ENCODE measurements at places on chromosomes 12 and 14.
A peak's percentile ranks its signal among the peaks of the same experiment; 100 is the strongest.

- no peak for DNase-seq
Observed at GRCh38 chr12:118760623-118761022, 220.7 kb upstream of the SRRM4 start.

- DNase-seq: no peak
Observed at GRCh38 chr14:87916103-87916885, 76.7 kb downstream of the GALC start.

- DNase-seq: no peak
Observed at GRCh38 chr14:68692216-68692615, 100.7 kb downstream of the ZFP36L1 start.

DNA sequence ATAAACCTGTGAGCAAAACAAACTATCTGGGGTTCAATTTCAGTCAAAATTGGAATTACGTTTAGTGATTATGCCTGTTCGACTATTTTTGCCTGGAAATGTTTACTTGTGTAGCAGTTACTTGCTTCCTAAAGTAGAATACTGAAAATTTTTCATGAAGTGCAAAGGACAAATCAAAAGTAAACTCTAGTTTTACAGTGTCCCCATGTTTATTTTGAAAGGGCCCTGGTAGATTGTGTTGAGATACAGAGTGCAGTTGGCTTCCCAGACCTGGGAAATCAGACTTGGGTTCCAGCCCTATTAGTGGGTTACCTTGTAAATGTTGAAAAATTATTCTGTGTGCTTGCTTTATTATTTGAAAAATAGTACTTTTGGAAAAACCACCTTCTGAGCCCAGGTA lies 17.3 kb downstream of the KLRB1 start:
- no peak for DNase-seq

GRCh38 chr14:81177225-81177624 lies 43.5 kb downstream of the GTF2A1 start:
- DNase-seq: no peak

- DNase-seq: no peak
Observed at GRCh38 chr12:6754411-6754810, 1.5 kb upstream of the MLF2 start.

- peak; percentile 54 for DNase-seq
Observed at GRCh38 chr14:72479461-72479931, 414.4 kb downstream of the DPF3 start.

DNA sequence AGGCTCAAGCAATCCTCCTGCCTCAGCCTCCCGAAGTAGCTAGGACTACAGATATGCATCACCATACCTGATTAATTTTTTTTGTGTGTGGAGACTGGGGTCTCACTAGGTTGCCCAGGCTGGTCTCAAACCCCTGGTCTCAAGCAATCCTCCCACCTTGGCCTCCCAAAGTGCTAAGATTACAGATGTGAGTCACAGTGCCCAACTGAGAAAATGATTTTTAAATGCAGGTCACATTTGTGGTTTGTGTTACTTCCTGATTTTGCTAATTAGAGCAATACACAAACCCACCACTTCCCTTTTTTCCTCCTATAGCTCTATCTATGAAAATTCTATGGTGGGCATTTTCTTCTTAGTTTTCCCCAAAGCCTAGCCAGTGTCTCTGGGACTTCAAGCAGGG lies 45.5 kb upstream of the TMEM263 start:
- DNase-seq: peak; percentile 21

DNA sequence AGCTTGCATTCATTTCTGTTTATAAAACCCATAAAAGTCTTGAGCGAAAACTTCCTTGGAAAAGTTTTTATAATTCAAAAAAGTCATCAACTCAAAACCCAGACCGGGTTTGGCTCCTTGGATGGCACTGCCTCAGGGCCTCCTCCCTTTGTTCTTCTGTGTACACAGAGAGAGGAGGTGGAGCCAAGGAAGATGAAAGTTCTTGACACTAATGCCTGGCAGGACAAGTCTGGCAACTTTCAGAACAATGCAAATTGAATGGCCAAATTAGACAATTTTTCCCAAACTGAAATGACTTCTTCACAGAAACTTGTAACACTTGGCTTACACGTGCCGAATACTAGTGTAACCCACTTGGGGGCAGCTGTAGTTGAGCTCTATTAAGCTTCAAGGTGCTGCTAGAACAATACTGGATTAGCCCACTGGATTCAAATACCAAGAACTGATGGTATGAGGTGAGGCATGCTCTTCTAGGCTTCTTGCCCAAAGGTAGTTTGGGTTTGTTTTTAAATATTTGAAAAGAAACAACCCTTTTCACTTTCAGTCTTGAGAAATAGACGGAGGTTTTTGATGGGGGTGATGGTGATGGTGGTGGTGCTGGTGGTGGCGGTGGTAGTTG lies 86.6 kb upstream of the FRMD6 start:
- no peak for DNase-seq

DNA sequence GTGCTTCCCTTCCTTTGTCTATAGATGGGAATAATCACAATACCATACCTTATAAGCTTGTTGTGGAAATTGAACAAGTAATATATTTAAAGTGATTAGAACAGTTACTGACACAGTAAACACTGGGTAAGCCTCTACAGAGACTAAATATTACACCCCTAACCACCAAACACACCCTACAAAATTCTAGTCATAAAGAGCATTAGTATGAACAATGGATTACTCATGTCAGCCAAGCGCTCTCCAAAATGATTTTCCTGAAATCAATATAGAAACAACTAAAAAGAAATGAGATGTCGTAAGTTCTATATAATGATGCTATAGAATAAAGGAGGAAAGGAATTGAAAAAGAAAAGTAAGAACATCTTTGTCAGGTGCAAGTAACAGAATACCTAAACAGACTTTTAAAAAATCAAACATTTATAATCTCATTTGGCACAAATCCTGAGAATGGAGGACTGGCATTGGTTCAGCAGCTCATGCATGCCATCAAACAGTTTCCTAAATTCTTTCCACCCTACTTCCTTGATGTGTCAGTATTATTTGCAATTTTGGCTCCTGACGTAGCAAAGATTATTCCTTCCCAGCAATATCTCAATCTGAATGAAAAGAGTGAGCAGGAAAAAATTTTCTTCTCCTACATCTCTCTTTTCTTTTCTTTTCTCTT lies 118.0 kb downstream of the SINHCAF start:
- DNase-seq: no peak

- DNase-seq: no peak
Observed at GRCh38 chr12:49789992-49790391, 38.2 kb downstream of the NCKAP5L start.

DNA sequence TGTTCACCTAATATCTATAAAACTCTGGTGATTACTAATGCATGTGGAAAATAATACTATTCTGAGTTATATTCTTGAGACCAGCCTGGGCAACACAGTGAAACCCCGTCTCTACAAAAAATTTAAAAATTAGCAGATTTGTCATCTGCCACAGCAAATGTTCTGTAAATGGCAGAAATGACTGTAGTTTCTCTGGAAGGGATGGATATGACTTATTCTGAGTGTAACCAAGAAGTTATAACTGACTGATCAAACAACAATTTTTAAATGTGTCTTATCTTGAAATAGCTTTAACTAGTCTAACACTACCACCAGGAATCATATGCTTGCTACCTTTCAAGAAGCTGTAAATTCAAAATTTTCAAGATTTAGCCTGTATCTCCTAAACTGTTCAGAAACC lies 88.7 kb downstream of the PLBD1 start:
- DNase-seq: no peak

DNA sequence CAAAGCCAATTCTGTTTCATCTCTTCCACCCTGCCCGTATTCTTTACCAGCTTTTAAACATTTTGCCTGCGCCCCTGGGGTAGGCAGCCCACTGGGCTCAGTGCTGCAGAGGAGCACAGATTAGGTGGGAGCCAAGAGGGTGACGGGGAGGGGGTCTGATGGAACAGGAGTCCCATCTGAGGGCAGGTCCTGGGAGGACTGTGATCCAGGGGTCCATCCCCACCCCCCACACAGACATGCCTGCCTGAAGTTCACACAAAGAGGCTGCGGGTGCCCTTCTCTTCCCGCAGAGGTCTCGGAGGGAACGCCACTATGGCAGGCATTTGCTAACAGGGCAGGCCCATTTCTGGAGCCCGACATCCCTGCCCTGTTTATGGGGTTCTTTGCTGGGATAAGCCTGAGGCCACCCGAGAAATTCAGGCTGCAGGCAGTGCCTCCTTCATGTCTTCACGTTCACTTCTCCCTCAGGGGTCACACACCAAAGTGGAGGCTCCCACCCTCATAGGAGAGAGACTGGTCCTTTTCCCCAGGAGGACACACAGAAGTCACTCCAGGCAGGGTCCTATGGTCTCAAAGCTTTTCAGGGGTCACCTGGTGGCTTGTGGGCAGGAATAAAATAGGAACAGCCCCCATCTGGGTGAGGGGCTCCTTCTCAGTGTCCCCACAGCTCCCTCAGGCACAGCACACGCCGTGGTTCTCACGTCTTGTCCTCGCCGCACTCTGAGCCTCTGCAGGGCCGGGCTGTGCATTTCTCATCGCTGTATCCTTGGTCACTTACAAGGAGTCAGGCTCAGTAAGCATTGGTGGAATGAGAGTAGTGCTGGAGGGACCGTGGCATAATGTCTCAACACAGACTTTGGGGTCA lies 12.9 kb downstream of the VASH1 start:
- no peak for DNase-seq

DNA sequence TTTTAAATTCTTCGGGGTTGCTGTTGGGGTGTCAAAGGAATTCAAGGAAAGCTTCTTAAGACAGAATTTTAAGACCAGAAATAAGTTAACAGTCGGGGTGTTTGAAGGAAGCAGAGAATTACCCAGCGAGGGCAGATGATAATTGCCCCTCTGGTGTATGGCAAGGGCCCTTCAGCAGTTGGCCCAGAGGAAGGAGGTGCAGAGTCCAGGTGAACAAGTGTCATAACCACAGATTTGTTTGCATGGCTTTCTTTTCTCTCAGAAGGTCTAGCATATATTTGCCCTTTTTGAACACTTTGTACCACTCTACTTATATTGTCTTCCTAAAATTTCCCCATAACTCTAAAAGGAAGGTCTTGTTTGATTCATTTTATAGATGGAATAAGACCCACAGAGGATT lies 1.8 kb downstream of the PDE6H start:
- no peak for DNase-seq

DNA sequence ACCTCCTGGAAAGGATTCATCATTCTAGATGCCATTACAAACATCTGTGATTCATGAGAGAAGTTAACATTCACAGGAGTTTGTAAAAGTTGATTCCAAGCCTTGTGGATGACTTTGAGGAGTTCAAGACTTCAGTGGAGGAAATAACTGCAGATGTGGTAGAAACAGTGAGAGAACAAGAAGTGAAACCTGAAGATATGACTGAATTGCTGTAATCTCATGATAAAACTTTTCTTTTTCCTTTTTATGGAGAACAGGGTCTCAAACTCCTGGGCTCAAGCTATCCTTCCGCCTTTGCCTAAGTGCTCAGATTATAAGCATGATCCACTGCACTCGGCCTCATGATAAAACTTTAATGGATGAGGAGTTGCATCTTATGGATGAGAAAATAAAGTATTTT lies 64.5 kb upstream of the GTF2A1 start:
- no peak for DNase-seq

GRCh38 chr12:1083151-1083888 lies 92.3 kb downstream of the ERC1 start:
- DNase-seq: peak; percentile 29

DNA sequence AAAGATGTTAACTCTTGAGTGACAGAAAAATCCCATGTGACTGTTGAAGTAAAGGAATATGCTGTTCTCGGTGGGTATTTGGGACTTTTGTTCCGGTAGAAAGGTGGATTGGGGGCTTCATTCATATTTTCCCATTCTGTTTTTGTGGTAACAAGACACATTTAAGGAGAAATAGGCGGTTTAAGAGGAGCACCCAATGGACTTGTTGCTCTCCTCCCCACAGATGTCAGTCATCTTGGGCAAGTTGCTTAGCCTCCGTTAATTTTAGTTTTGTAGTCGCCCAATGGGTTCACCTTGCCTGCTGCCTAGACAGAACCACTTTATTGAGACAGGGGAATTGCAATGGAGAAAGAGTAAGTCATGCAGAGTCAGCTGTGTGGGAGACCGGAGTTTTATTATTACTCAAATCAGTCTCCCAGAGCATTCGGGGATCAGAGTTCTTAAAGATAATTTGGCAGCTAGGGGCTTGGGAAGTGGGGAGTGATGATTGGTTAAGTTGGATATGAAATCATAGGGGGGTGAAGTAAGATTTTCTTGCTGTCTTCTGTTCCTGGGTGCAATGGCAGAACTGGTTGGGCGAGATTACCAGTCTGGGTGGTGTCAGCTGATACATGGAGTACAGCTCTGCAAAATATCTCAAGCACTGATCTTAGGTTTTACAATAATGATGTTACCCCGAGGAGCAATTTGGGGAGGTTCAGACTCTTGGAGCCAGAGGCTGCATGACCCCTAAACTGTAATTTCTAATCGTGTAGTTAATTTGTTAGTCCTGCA lies 50.3 kb downstream of the SLC38A1 start:
- DNase-seq: no peak

GRCh38 chr14:28608851-28609828 lies 157.4 kb upstream of the FOXG1 start:
- peak; percentile 72 for DNase-seq

DNA sequence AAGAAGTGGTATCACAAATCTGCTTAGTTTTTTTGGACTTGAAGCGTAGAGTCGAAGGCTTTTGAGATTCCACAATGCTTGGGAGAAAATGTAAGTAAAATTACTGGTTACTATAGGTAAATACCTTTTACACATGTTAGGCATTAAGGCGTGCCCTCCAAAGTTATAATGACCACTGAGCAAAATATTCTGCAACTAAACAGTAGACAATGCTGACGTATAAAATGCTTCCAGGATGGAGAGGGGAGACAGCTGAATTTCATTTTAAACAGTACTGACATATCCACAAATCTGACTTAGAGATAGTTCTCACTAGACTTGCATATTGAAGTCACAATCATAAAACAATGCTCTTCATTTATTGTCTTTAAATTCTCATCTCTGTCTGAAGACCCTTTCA lies 144.5 kb upstream of the DCN start:
- DNase-seq: no peak

DNA sequence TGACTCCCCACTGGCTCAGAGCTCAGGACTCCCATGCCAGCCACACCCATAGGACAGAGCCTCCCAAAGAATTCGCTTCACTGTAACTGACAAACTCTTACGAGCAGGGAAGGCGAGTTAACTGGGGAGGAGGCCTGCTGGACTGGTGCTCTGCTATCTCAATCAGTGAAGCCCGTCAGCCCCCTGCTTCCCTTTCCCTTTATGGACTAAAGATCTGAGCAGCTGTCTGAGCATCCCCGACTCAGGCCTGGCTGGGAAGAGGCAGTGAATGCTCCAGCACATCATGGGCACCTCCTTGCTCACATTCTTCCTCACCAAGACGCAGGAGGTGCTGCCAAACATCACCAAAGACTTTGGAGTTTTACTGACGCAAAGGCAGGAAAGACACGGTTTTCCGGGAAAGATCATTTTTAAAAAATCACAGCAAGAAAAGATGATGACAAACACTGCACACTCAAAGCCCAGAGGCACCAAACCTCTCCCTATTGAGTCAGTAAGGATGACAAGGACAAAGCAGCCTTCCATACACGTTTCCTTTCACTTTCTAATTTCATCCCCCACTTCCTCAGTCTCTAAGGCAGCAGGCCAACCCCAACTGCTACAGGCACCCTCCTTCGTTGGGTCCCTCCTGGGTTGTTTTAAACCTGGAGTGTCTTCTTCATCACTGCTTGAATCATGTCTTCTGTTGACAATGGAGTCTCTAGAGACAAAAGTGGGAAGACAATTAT lies 45.0 kb upstream of the P2RX7 start:
- DNase-seq: no peak

All from A673 (cell line).